MCF 10A (cell line): ENCODE measurements at places on chromosomes 5 and 9. TPM values are rescaled to one million over a fixed set of nuclear protein-coding genes. Genes with fewer than 3 reads are reported as not detected.
A peak's percentile ranks its signal among the peaks of the same experiment; 100 is the strongest.

FYB1 gene
- 0.12 and 0.32 TPM in 2 replicates for total RNA-seq

KLF9 gene
- 5.9 and 8.9 TPM in 2 replicates for total RNA-seq

DNA sequence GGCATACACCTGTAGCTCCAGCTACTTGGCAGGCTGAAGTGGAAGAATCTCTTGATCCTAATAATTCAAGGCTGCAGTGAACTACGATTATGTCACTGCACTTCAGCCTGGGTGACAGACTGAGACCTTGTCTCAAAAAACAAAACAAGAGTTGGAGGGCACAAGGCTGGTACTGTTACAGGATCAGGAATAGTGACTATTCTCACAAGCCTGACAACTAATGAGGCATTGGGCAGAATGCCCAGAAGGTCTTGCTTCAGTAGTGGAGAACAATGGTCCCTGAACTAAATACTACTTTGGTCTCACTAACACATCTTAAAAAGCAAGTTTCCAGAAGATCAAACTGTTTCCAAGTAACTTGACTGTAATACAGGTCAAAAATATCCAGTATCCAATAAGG lies 182.9 kb upstream of the RFX3 start:
- peak; percentile 73 for DNase-seq

- DNase-seq = no peak
Observed at GRCh38 chr9:135252980-135253304, 165.5 kb downstream of the OLFM1 start.

DNA sequence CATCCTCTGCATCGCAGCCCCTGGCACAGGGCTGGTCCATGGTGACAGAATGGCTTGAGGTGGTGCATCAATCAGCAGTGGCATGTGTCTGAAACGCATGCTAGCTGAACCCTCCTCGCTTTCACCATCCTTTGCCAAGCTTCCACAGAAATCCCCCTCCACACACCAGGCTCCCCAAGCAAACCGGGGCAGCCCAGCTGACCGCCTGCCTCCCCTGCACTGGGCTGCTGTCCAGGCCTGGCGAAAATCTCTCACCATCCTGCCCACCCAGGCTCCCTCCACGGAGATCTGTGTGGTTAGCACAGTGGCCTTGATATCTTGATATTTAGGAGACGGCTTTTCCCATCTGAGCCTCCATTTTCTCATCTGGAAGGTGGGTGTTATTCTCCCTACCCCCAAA lies 905 bp upstream of the HRH2 start:
- DNase-seq = no peak

DNA sequence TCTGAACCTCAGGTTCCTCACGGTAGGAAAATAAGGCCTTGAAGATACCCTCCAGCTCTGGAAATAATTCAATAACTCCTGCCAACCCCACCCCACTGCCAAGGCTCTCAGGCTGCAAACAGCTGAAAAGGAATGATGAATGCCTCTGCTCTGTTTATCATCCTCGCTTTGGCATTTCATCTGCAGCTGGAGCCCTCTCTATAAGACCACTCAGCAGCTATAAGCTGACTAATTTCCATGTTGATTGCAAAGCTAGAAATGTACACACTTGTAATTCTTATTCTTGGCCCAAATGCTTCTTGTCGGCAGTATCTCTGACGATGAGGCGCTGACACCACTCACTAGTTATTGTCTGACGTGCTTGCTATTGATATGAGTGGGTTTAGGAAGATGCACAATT lies 408.4 kb upstream of the NMUR2 start:
- DNase-seq = no peak
